Activated CD4-positive, alpha-beta memory T cell treated with anti-CD3 and anti-CD28 coated beads for 36 hours (primary cell): ENCODE measurements at places on chromosomes 2 and 18. TPM values are rescaled to one million over a fixed set of nuclear protein-coding genes. Genes with fewer than 3 reads are reported as not detected.
A peak's percentile ranks its signal among the peaks of the same experiment; 100 is the strongest.

The C2orf15 gene
- total RNA-seq = 0.48 TPM

The CAVIN2 gene
- not detected for total RNA-seq

The CDCA7 gene
- 64.1 TPM for total RNA-seq

The GALNT13 gene
- total RNA-seq = not detected

The ASPRV1 gene
- 0.71 TPM for total RNA-seq

The SOS1 gene
- total RNA-seq = 34.4 TPM

The ZSWIM2 gene
- not detected for total RNA-seq

The SLC11A1 gene
- 0.10 TPM for total RNA-seq

The TYMS gene
- total RNA-seq = 287 TPM

The ANKRD62 gene
- not detected for total RNA-seq

The KYNU gene
- total RNA-seq = not detected

DNA sequence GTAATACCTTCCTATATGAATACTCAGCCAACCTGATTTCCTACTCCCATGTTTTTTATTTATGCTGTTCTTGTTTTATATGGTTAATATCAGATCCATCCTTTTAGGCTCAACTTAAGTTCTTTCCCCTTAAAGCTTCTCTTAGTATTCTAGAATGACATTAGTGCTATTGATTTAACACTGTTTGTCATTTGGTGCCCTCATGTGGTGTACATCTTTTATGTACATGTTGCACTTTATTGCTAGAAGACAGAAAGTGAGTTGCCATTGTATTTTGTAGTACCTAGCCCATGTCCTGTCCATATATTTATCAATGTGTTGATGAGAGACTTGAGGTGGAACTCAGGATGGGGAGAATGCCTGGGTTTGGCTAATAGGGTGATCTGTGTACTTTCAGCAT is 2.5 kb downstream of the HTRA2 start:
- no peak for DNase-seq

- DNase-seq = peak; percentile 20
These were observed 4.3 kb downstream of the POLR2D start for GRCh38 chr2:127853671-127854070.

DNA sequence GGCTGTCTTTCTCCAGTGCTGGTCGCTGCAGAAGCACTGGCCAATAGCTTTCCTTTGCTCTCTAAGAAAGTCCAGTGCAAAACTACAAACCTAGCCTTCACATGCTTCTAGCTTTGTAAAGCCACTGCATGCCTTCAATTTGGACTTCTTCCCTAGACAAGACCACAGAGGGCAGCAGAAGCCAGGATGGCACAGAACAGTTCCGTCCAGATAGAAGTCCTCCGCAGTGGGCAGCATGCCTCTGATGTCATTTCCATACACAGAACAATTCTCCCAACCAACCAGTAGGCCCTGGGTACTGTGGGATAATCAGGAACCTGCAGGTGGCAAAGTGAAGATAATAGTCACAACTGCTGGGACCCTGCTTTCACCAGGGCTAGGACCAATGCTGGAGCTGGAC is 3.3 kb downstream of the ST6GAL2 start:
- DNase-seq = no peak

DNA sequence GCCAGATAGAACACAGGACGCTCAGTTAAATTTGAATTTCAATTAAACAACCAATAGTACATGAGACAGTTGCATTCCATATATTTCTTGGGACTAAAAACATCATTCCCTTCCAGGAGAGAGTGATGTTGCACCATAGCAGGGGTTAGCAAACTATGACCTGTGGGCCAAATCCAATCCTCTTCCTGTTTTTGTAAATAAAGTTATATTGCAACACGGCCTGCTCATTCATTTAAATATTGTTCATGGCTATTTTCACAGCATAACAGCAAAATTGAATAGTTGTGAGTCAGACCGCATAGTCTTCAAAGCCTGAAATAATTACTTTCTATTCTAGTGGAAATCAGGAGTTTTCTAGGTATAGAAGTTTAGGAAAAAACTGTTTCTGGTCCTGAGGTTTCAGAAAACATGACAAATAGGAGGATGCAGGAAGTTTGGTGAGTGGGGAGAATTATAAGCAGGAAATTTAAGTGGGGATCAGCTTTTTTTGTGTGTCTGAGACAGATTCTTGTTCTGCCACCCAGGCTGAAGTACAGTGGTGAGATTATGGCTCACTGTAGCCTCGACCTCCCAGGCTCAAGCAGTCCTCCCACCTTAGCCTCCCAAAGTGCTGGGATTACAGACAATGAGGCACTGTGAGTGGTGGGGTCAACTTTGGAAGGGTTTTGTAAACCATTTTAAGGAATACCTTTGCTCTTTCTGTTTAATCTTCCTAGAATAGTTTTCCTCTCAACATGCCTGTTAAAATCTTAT is 131.5 kb downstream of the SOCS6 start:
- no peak for DNase-seq

DNA sequence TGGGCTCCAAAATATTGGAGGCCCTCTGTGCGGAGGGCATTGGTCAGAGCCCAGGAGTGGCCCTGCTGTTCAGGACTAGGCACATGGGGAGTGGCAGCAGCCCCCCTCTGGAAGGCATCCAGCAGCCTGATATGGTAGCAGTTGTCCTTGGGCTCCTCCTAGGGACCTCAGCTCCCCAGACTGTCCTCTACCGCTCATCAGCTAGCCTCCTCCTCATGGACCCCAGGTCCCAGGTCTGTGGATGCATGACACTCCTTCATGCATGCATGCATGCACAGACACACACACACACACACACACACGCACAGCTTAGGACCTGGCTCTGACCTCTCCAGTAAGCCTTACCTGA is 15.4 kb upstream of the ATP6V1B1 start:
- no peak for DNase-seq

DNA sequence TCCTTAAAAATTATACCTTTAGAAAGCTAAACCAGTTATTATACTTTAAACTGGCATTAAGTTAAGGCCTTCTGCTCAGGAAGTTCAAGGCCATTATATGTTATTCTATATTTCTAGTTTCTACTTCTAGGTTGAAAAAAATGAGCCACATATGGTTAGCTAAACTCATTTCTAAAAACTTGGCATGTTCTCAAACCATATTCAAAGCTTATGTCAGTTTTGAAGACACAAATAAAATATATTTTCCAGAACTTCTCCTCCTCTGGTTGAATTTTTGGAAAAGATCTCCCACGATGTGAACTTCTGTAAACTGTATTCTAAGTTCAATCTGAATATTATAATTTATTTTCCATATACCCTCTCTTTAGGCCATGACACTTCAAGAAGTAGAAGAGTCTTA is 103.5 kb downstream of the NYAP2 start:
- DNase-seq = no peak

GRCh38 chr2:46230677-46231425 is 66.4 kb upstream of the EPAS1 start:
- no peak for DNase-seq

GRCh38 chr2:43292851-43293743 is 66.7 kb upstream of the ZFP36L2 start:
- DNase-seq = no peak

GRCh38 chr18:55136864-55137263 is 177.6 kb upstream of the CCDC68 start:
- no peak for DNase-seq

- DNase-seq = no peak
These were observed 117.1 kb upstream of the PDE1A start for GRCh38 chr2:182543741-182544525.

- no peak for DNase-seq
These were observed 18.6 kb upstream of the CYP26B1 start for GRCh38 chr2:72166279-72166678.

DNA sequence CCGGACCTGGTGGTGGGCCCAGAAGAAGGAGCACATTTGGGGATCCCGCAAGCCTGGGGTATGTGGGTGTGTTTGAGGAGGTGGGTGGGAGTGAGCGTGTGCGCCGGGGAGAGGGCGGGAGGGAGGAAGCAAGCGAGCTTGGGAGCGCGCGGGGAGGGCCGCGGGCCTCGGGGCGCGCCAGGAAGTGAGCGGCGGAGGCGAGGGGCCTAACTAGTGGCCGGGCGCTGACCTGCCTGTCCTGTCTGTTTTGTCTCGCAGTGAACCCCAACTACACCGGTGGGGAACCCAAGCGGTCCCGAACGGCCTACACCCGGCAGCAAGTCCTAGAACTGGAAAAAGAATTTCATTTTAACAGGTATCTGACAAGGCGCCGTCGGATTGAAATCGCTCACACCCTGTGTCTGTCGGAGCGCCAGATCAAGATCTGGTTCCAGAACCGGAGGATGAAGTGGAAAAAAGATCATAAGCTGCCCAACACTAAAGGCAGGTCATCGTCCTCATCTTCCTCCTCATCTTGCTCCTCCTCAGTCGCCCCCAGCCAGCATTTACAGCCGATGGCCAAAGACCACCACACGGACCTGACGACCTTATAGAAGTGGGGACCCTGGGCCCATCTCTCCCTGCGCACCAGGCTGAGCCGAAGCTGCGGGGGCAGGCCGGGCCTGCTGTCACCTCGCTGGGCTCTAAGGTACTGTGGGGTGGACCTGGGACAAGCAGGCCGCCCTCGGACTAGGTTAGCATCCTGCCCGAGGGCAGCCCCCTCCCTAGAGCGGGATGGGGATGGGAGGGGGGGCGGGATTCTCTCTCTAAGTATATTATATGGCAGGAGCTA is 1.2 kb downstream of the HOXD4 start:
- DNase-seq = no peak

DNA sequence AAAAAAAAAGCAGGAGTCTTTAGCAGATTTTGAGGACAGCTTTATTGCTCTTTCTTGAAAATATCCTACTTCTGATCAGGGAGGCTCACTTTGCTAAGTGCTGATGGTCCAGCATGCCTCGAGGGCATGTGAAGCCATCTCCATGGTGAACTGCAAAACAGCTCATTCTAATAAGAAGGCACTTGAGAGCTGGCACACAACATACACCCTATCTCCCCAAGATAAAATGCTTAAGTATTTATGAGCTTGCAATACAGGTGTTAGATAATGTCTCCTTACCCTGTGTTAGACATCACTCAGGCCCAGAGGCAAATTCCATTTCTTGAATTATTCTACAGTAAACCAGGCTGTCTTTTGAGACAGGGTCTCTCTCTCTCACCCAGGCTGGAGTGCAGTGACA is 2.7 kb downstream of the ENOSF1 start:
- DNase-seq = no peak

GRCh38 chr2:171316220-171316619 is 117.6 kb downstream of the METTL8 start:
- DNase-seq = no peak

DNA sequence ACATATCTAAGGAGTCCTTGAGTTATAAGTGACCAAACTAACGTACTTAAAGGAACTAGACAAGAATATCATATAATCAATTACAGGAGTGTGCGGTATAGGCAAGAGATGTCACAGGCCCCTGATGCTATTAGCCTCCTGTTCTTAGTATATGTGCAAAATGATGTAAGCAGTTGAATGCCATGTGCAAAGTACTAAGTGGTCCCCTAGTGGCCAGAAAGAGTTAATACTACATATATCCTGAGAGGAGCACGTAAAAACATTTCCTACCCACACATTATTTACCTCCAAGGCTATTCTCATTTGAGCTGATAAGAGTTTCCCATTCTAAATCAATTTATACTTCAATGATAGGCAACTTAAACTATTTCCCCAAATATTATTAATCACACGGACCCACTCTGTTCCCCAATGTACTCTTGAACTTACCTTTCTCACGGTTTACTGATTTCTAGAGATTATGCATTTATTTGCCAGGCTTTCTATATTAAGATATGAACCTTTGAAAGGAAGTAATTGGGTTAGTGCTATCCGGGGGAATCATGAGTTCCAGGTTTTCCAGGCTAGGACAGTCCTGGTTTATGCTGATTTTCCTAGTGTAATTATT is 158.0 kb upstream of the KLHL14 start:
- no peak for DNase-seq

GRCh38 chr2:105809097-105809473 is 64.4 kb downstream of the NCK2 start:
- DNase-seq = peak; percentile 75

- DNase-seq = no peak
These were observed 23.9 kb downstream of the ANTXR1 start for GRCh38 chr2:69036926-69037325.

DNA sequence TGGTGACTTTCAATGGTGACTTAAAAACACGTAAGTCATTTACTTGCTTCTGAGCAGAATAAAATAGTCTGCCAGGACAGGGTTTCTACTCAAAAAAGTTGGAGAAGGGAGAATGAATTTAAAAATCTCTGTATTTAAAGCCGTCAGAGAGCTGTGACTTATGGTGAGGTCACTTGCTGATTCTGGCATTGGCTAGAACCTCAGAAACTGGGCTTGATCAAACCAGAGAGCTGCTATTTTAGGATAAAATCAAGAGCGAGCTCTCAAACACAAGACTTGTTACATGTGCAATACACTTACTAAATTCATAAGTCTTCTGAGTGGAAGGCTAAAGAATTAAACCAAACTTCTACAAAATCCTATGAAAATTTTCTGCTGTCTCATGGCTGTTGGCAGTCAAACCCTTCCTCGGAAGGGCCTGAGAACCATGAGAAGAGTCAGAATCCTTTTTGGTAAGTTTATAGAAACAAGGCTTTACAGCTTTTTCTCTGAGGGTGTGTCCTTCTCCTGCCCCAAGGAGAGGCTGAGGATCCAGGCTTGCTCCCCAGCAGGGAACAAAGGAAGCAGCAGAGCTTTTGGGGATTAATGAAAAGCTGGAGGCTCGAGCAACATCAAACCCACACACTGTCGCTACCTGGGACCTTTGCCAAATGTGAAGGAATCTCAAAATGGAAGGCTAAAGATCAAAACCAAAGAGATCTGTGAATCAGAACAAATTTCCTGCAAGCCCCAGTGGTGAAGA is 816.4 kb downstream of the SOCS6 start:
- no peak for DNase-seq

- DNase-seq = peak; percentile 77
These were observed 57.5 kb downstream of the MYL12B start for GRCh38 chr18:3319399-3319798.

DNA sequence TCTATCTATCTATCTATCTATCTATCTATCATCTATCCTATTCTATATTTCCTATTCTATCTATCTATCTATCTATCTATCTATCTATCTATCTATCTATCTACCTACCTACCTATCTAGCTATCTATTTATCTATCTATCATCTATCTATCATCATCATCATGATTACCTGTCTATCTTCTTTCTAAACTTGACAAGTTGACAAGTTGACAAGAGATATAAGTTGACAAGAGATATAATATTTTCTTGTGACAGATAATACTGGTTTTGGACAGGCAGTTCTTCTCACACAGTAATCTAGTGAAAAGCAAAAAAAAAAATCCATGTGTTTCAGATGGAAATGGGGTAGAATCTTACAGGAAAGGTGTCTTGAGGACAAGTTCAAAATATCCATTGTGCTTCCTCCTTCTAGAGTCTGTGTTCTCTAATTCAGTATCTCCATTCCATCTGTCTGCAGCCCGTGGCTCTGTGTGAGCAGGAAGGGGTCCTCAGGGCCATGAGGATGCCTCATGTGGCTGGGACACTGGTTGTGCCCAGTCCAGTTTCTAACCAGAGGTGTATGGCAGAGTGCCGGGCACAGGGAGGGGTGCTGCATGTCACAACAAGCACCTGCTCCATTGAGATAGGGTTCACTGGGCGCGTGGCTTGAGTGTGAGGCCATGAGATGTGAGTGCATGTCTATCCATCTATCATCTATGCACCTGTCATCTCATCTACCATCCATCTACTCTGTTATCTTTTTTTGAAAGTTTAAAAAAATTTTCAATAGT is 212.4 kb upstream of the PXDN start:
- DNase-seq = no peak

GRCh38 chr2:138536740-138537139 is 35.2 kb downstream of the SPOPL start:
- DNase-seq = no peak
